Stimulated activated CD4-positive, alpha-beta T cell treated with anti-CD3 and anti-CD28 coated beads, Interleukin-12 subunit alpha, Interleukin-12 subunit beta, amount 100 ng/mL, for 24 hours (primary cell): ENCODE measurements at places on chromosomes 6 and 20.

DNA sequence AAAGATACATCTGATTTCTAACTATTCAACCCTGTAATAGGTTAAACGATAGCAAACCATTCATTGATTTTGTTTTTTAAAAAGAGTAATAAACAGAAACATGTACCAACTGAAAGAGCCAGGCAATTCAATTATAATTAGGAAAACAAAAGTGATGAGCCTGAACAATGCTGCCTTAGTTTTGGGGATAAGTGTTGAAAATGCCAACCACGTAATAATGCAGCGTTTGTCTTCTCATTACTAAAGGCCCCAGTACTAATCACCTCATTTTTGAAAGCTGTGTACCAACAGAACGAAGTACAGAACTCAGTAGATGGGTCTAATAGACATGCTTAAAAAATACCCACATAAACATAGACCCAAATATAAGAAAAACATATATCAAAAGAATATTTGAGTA, 663.6 kb upstream of the CHD6 start:
- DNase-seq: no peak

- no peak for DNase-seq
These were observed 88.8 kb downstream of the ADAT2 start for GRCh38 chr6:143361536-143362191.

DNA sequence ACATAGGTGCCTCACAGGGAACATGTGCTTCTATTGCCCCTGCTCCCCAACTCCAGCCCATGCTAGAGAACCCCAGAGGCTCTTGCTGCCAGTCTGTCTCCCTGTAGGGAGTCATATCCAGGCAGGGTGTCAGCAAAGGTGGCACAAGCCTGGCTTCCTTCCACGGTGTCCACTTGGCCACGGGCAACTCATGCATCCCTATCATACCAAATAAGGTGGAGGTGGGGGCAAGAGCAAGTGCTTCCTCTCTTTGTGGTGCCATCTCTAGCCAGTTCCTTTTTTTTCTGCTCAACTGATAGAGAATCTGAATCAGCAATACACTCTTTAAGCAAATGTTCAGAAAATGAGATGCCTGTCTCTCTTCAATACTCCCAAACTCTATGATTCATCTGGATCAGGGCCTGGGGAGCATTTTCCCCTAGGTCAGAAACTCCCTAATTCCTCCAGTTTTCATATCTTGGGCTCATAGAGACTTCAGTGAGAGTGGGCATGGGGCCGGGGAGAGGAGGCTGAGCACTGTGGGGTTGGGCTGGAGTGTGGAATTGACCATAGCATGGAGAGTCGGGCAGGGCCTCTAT, 105.1 kb upstream of the GPR6 start:
- no peak for DNase-seq

GRCh38 chr20:52682237-52682636, 289.9 kb upstream of the TSHZ2 start:
- DNase-seq: no peak

- no peak for DNase-seq
These were observed 140.8 kb upstream of the RIMS1 start for GRCh38 chr6:71745525-71745924.

DNA sequence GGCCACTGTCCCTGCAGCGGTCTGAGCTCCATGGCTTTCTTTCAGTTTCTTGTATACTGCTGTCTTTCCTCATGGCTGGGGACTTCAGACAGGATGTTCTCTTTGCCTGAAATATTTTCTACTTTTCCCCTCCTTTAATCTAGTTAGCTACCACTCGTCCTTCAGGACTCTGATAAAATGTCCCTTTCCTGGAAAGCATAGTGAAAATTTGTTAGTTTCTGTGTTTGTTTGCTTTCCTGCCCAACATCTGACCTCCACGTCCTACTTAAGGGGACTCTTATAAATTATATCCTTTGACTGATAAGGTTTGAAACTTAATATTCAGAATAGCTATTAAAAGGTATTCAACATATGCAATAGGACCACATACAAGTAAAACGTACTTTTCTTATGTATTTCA, 48.8 kb upstream of the KLHL31 start:
- DNase-seq: no peak

DNA sequence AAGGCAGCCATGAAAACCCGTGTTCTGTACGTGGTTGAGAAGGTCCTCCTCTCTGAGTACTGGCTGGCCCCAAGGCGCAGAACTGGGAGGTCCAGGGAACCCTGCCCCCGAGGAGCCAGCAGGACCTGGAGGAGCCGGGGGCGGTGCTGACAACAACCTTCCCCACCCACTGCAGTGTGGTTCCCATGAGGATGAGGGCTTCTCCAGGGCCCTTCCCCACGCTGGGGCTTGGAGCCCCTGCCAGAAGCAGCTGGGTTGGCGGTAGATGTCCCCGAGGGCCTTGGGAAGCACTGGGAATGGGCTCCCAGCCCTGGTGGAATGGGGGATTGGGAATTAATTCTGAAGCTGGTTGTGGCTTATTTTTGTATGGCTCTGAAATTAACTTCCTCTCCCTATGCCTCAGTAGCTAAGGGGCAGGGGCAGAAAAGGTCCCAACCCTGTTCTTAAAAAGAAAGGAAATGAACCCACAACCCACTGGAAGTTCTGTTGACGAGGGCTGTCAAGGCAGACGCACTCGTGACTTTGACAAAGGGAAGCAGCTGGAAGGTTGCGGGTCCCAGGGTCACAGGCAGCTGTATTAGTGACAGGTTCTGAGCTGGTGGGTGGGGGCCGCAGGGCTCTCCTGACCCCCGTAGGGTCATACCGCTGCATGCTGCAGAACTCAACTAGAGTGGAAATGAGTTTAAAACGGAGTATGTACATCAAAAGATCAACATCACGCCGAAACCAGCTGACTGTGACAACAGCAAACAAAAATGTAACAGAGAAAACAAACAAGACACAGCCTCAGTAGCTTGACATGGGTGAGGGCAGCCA, 13.9 kb upstream of the HELZ2 start:
- no peak for DNase-seq
